ENCODE measurements at places on chromosomes 3 and 15.

GRCh38 chr3:188948281-188948996 lies 223.3 kb upstream of the TPRG1 start:
- peak; percentile 95 for DNase-seq

DNA sequence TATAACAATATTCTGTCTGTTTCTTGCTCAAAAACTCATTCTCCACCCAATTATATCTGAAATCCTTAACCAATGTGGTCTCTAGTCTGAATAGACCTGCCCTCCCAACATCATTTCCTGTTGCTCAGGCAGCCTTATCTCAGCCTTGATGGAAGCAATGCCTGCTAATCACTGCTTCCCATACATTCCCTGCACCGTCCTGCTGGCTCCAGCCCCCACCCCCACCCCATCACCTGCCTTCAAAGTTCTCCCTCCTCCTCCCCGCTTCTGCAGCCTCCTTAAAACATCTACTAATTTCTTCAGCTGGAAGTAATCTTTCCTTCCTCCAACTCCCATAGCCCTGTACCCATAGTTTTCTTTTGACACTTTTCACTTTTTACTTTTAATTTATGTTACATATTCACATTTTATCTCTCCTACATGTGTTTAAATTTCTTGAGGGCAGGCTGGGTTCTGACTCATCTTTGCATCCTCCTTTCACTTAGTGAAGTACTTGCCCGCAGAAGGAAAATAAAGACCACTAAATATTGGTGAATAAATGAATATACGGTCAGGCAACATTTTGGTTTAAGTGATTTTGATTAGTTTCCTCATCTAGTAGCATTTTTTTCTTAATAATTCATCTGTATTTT lies 98.2 kb downstream of the MEIS2 start:
- DNase-seq, result no peak

DNA sequence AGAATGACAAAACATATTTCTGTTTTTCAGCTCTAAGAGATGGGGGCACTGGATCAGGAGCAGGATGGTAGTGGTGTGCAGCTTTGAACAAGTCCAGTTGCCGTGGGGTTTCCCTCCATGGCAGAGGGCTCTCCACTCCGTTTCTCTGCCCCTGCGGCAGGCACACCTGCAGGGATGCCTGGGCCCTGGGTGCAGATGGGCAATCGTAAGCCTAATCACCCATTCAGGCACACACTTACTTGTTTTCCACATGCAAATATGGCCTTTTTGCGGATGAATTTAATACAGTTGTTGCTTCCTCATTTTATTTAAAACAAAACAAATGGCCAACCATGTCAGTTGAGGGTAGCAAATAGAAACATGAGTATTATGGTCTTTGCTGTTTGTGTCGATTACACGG lies 85.1 kb downstream of the LPP start:
- no peak for DNase-seq

DNA sequence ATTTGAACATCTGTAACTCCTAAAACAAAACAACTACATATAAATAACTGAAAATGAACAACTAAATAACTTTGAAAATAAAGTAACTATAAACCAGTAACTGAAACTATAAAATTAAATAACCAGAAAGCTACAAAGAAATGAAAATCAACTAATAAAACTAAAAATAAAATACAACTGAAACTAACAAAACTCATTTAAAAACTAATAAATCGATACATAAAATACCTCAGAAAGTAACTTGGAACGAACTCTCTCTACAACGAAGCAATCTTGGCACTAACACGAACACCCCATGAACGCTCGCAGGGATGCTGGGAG lies 15.9 kb upstream of the LAMP3 start:
- no peak for DNase-seq

DNA sequence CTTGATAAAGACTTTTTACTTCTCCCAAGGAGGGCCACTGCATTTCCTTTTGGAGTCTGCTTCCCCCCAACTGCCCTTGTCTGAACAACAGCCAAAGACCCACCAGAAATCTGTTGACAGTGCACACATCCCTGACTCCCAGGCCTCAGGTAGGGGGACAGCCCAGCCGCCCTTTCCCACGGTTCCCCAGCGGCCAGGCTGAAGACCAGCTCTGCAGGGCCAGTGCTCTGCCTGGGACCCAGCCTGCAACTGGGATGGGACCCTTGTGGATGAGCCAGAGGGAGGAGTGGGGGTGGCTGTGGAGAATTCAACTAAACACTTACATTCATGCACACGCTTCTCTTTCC lies 8.1 kb upstream of the PRR23E start:
- DNase-seq, result no peak

GRCh38 chr15:56587686-56588085 lies 122.7 kb upstream of the MNS1 start:
- no peak for DNase-seq

Measured in GM23248 (cell line).